ENCODE measurements at places on chromosomes 12 and 14. TPM values are rescaled to one million over a fixed set of nuclear protein-coding genes. Genes with fewer than 3 reads are reported as not detected.
A peak's percentile ranks its signal among the peaks of the same experiment; 100 is the strongest.

The ADCY4 gene
- total RNA-seq: 27.7 TPM

The CCDC60 gene
- total RNA-seq: not detected

The LRRIQ1 gene
- 1.5 TPM for total RNA-seq

The NFATC4 gene
- 28.6 TPM for total RNA-seq

The OR4Q3 gene
- total RNA-seq: not detected

The BCDIN3D gene
- total RNA-seq: 3.9 TPM

The TTC7B gene
- 29.1 TPM for total RNA-seq

The INHBC gene
- not detected for total RNA-seq

The MYO1H gene
- total RNA-seq: 2.0 TPM

The OR6C3 gene
- not detected for total RNA-seq

The TTC8 gene
- 18.9 TPM for total RNA-seq

The SPIC gene
- not detected for total RNA-seq

The ATXN2 gene
- 64.0 TPM for total RNA-seq

The ADSS1 gene
- 7.3 TPM for total RNA-seq

The DNAI7 gene
- 1.1 TPM for total RNA-seq

The PROX2 gene
- total RNA-seq: not detected

The EID3 gene
- 12.1 TPM for total RNA-seq

- no peaks in the 10 kb centered on the region for H3K27me3 ChIP-seq
- H3K36me3 ChIP-seq: no peaks in the 10 kb centered on the region
- H3K4me1 ChIP-seq: peaks cover 4% of the 10 kb centered on the region
- peak overlapping the region; percentile 68 for H3K27ac ChIP-seq
Observed at GRCh38 chr12:123062681-123063486, 82.4 kb downstream of the ARL6IP4 start.

DNA sequence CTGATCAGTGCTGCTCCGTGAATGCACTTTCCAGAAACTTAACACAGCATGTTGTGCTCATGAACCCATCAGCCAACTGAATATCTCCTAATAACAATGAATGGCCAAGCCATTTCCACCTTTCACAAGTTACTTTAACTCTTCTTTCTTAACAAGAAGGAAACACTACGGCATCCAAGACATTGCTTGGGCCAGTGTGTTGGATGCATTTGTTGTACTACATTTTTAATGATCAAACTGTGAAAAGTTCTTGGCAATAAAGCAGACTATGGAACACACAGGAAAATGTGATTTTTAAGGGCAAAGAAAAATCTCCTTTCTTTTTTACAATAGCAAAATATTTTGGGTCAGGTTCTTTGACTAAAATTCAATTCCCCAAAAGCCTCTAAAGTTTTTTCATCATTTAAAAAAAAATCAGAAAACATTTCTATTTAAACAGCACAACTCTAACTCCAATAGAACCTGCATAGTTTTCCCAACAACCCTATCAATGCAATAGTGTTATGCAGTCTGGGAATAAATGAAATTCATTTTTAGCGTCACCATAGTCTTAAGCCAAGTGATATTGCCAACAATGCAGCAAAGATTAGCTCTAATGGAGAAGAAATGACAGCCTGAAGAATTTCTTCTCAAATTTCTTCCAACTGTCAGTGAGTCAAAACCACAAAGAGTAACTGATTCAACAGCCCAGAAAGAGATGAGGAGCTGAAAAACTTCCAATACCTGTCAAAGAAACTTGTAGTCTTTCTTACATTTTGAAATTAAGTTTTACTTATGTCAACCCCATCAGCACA, 50.7 kb upstream of the PTPRR start:
- H3K27me3 ChIP-seq: no peaks in the 10 kb centered on the region
- no peak overlapping the region for H3K4me3 ChIP-seq
- no peak overlapping the region for H3K27ac ChIP-seq
- no peak for DNase-seq

DNA sequence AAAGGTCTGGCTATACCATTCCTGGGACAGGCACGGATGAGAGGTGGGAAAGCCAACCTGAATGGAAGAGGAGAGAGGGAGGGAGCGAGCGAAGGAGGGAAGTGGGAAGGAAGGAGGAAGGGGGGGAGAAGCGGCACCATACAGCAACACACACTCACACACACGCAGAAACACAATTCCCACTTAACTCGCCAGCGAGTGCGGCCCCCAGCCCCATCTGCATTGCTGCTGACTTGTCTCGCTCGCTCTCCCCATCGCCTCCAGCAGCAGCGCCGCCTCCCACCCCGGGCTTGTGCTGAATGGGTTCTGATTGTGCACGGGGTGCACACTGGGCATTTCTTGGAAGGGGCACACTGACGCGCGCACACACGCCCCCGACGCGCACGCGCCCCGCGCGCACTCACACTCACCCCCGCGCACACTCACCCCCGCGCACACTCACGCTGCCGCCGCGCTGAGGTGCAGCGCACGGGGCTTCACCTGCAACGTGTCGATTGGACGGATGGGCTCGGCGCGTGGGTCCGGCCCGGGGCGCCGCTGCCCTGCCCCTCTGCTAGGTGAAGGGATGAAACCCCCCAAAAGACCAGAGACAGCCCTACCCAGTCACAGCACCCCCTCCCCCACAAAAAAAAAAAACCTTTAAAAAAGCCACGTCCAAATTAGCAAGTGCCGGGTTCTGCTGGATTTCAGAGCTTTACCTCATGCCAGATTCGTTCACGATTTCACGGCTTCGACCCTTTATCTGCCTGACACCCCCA, 685 bp downstream of the GRIN2B start:
- H3K27me3 ChIP-seq: no peaks in the 10 kb centered on the region
- H3K4me3 ChIP-seq: peak overlapping the region; percentile 17
- no peak overlapping the region for H3K27ac ChIP-seq
- no peaks in the 10 kb centered on the region for H3K4me1 ChIP-seq

DNA sequence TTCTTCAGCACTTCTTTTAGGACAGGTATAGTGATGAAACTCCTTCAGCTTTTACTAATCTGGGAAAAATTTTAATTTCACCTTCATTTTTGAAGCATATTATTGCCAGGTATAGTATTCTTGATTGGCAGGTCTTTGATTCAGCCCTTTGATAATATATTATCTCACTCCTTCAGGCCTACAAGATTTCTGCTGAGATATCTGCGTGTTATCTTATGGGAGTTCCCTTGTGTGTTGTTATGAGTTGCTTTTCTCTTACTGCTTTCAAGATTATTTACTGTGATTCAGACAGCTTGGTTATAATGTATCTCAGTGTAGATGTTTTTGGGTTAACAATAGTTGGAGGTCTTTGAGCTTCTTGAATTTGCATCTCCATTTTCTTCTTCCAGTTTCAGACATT, 87.4 kb downstream of the ATF7IP start:
- no peaks in the 10 kb centered on the region for H3K4me1 ChIP-seq
- no peak overlapping the region for H3K4me3 ChIP-seq
- no peak overlapping the region for H3K27ac ChIP-seq

DNA sequence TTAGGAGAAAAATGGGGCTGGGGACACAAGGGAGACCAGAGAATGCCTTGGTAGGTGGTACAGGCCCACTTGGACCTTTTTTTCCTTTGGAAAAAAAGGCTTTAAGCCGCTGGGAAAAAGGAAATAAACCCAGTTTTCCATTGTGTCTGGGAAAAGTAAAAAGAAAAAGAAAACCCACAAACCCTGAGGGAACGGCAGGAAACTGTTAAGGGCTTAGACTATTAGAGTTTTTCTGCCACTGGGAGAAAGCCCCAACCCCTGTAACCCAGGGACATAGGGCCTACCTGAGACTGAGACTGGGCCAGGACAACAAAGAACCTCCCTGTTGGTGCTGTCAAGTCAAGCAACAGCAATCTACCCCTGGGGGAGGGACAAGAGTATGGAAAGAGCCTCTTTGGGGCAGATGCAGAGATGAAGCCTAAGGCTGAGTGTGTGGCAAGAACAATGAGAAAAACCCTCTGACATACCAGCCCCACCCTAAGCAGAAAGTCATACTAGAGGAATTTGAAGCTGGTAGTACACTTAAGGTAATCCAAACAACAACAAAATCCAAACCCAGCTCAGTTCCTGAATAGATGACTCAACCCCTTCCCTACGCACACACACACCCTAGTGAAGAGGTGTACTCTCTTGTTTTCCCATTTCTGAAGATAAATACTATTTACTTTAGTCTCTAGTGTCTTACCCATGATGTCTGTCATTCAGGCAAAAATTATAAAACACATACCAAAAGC, 22.8 kb downstream of the ATF1 start:
- no peaks in the 10 kb centered on the region for H3K27me3 ChIP-seq
- no peaks in the 10 kb centered on the region for H3K4me1 ChIP-seq
- H3K27ac ChIP-seq: peak overlapping the region; percentile 56

GRCh38 chr14:105386581-105387529, 11.5 kb upstream of the TEX22 start:
- H3K4me1 ChIP-seq: no peaks in the 10 kb centered on the region
- H3K4me3 ChIP-seq: no peak overlapping the region
- H3K27ac ChIP-seq: no peak overlapping the region
- DNase-seq: no peak
- H3K27me3 ChIP-seq: no peaks in the 10 kb centered on the region
- H3K36me3 ChIP-seq: no peaks in the 10 kb centered on the region

- H3K4me1 ChIP-seq: no peaks in the 10 kb centered on the region
- DNase-seq: no peak
- H3K27ac ChIP-seq: no peak overlapping the region
- no peaks in the 10 kb centered on the region for H3K36me3 ChIP-seq
- H3K27me3 ChIP-seq: no peaks in the 10 kb centered on the region
Observed at GRCh38 chr12:126952096-126953007, 1314.6 kb upstream of the TMEM132C start.

- H3K36me3 ChIP-seq: no peaks in the 10 kb centered on the region
- H3K4me1 ChIP-seq: no peaks in the 10 kb centered on the region
- peak within 1 kb of the TSS; percentile 62 for H3K27ac ChIP-seq
- peak within 1 kb of the TSS; percentile 50 for H3K4me3 ChIP-seq
Observed at GRCh38 chr14:51860164-51860824, at the start of gene GNG2. GNG2 (plus strand) TSS chr14:51860612; CDS start chr14:51950679, 90,067 bp downstream.

- no peaks in the 10 kb centered on the region for H3K4me1 ChIP-seq
- no peaks in the 10 kb centered on the region for H3K36me3 ChIP-seq
- no peaks in the 10 kb centered on the region for H3K27me3 ChIP-seq
- H3K4me3 ChIP-seq: no peak overlapping the region
Observed at GRCh38 chr12:121190523-121191031, 19.4 kb upstream of the P2RX4 start.

DNA sequence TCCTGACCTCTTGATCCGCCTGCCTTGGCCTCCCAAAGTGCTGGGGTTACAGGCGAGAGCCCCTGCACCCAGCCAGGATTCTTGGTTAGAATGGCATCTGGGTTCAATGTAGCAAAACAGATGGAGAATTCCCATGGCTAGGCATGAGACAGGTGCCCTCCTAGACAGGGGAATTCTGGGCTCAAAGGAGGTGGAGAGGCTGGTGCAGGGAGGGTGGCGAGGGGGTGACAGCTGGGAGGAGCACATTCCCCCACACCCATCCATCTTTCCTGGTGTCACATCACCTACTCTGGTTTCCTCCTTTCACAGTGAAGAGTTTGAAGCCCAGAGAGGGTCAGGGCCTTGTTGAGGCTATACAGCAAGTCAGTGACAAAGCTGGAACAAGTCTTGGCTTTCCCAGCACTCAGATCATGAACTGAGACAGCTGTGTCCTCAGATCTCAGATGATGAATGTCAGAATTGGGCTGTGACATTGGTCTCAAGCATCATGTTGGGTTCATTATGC, 2.8 kb downstream of the SERPINA1 start:
- no peaks in the 10 kb centered on the region for H3K4me1 ChIP-seq
- H3K27ac ChIP-seq: no peak overlapping the region
- no peak overlapping the region for H3K4me3 ChIP-seq
- H3K36me3 ChIP-seq: no peaks in the 10 kb centered on the region

- H3K4me1 ChIP-seq: no peaks in the 10 kb centered on the region
- DNase-seq: no peak
- no peak overlapping the region for H3K27ac ChIP-seq
- no peaks in the 10 kb centered on the region for H3K27me3 ChIP-seq
- no peak overlapping the region for H3K4me3 ChIP-seq
- H3K36me3 ChIP-seq: no peaks in the 10 kb centered on the region
Observed at GRCh38 chr12:80364056-80364455, 80.0 kb upstream of the PTPRQ start.

- no peak overlapping the region for H3K27ac ChIP-seq
- no peak for DNase-seq
- no peak overlapping the region for H3K4me3 ChIP-seq
- no peaks in the 10 kb centered on the region for H3K4me1 ChIP-seq
- H3K36me3 ChIP-seq: no peaks in the 10 kb centered on the region
Observed at GRCh38 chr14:77343662-77344061, 22.8 kb downstream of the GSTZ1 start.

DNA sequence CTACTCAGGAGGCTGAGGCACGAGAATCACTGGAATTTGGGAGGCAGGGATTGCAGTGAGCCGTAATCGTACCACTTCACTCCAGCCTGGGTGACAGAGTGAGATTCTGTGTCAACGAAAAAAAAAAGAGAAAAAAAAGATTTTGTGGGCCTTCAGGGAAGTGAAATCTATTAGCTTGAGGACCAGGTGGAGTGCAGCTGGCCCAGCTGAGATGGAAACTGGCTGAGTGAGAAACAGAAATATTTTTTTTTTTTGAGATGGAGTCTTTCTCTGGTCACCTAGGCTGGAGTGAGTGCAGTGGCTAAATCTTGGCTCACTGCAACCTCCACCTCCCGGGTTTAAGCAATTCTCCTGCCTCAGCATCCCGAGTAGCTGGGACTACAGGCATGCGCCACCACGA, 2.3 kb upstream of the CLEC4C start:
- H3K27me3 ChIP-seq: no peaks in the 10 kb centered on the region
- no peak overlapping the region for H3K27ac ChIP-seq

DNA sequence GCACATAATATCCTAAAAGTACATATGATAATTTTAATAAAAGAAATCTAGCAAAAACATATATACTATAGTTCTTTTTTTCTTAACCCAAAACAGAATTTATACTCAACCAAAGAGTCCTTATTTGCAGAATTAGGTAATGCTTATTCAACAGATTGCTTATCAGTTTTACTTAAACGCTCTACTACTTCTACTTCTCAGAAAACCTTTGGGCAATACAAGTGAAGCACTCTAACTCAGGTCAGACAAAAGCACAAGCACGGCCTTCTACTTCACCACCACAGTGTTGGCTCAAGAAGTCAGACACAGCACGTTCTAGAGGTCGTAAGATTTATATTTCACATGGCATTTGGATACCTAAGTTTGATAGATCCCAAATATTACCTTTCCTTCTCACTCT, 29.2 kb downstream of the DICER1 start:
- H3K27me3 ChIP-seq: no peaks in the 10 kb centered on the region
- no peaks in the 10 kb centered on the region for H3K36me3 ChIP-seq
- no peak overlapping the region for H3K4me3 ChIP-seq

- no peak for DNase-seq
- H3K27ac ChIP-seq: no peak overlapping the region
- peaks cover 4% of the 10 kb centered on the region for H3K27me3 ChIP-seq
Observed at GRCh38 chr12:119994892-119995658, 6.0 kb downstream of the BICDL1 start.

DNA sequence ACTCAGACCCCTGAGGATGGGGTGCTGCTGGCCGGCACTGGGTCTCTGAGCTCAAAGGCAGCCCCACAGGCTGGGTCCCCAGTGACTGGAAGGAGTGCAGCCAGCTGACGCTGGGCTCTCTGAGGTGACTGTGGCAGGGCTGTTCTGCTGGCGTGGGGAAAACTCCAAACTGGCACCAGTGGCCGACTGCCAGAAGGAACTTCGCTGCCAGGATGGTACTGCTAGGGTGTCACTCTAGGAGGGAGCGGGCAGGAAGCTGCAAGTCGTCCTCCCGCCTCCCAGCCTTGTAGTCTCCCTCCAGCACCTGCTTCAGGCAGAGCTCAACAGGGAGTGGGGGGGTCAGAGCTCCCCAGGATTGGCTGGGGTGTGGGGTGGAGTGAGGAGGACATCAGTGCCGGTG, 41.3 kb downstream of the CDC42BPB start:
- H3K27ac ChIP-seq: no peak overlapping the region
- H3K36me3 ChIP-seq: no peaks in the 10 kb centered on the region
- H3K4me3 ChIP-seq: no peak overlapping the region
- DNase-seq: peak; percentile 53
- peaks cover 3% of the 10 kb centered on the region for H3K4me1 ChIP-seq
- H3K27me3 ChIP-seq: no peaks in the 10 kb centered on the region

Data from breast epithelium (tissue), 4 donors.